NCI-H526 (cell line): ENCODE measurements at places on chromosomes 13 and 19.

DNA sequence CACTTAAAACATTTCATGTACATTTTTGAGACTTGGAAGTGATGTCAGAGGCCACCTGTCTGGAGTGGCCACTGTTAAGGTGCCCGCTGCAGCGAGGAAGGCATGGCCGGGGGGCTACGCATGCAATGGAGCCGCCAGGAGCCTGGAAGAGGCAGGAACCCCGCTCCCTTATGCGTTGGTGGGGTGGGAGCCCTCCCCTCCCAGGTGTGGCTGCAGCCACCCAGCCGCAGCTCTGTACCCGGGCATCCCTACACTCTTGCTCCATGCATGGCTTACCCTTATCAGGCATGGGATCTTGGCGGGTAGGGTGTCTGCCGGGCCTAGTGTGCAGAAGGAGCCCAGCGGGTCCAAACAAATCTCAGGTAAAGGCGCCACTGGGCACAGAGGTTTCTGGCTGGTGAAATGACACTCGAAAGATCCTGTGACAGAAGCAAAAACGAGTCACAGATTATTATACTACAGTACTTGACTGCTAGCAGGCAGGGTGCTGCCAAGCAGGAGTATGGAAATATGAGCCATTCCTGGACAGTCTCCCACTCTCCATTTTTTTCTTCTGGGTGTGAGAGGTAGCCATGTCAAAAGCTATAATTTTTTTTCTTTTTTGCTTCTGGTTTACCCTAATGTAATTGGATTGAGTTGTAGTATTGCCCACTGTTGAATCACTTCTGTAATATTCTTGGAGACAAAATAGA lies 1606.3 kb upstream of the MIR17HG start:
- DNase-seq, result no peak

GRCh38 chr19:4284176-4284958 lies 5.3 kb downstream of the SHD start:
- DNase-seq, result peak; percentile 76

DNA sequence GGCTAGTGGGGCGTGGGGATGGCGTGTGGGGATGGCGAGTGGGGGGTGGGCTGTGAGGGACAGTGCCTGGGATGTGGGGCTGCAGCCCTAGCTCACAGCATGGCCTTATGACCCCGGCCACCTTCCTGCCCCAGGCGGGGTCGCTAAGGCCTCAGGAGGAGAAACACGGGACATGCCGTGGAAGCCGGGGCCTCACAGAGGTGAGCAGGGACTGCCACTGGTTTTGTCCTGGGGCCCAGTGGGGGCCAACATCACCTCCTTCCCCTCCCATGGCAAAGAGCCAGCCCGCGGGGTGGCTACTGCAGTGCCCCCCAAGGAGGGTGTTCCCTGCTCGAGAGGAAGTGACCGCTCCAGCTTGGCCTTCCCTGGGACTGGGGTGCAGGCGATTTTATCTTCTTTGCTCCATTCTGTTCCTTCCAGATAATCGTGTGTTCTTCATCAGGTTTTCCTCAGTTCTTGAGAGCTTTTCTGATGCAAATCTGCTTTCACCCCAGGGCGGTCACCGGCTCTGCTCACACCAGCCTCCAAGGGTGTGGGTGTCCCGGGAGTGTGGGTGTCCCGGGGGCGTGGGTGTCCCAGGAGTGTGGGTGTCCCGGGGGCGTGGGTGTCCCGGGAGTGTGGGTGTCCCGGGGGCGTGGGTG lies 1.2 kb downstream of the F7 start:
- no peak for DNase-seq

DNA sequence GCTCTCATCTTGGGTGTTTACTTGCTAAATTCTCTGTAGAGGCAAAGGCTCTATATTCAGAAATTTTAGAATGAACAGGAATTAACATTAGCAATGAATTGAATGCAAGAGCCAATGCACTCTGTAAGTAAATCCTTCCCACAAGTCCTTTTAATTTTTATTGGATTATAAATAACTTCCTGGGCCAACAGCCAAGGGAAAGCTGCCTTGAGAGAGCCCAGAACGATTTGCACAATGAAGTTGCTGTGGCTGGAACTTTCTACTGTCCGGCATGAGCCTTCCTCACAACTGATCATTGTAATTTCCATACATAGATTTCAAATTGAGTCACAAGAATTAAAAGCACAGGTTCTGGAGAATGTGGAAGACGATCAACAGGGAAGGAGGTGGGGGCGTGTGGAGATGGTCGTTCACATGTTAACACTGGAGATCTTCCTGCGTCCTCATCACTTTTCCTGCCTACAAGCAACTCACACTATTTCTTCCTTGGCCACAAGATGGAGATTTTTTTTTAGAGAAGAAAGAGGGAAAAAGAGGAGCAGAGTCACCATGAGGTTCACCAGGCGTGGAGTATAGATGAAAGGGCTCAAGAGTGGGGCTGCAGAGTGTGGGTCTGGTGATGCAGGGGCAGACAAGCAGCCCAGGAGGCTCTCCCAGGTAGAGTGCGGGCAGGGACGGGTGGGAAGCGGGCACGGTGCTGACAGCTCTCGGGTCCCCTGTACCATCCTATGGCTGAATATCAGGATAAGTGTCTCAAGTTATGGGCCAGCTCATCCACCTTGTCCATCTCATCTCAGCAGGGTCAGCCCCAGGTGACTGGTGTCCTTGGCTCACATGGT lies 110.7 kb downstream of the SOX1 start:
- no peak for DNase-seq

- no peak for DNase-seq
These were observed 17.3 kb upstream of the TRPC4 start for GRCh38 chr13:37886879-37887278.

DNA sequence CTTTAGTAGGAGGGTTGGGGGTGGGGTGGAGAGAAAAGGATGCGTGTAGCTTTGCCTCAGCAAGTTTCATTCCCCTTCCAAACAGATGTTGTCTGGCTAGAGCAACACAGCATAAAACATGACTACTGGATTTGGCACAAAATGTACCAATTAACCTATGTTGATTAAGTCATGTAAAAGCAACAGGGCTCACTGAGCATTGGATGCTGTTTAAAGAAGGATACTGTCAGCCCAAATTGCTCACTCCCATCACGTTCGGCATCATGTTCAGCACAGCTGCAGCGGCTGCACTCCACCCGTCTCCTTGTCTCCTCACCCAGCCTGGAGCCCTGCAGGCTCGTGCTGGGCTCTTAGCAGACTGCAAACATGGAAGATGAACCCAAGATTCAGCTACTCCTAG lies 77.5 kb downstream of the DLEU7 start:
- DNase-seq, result no peak

DNA sequence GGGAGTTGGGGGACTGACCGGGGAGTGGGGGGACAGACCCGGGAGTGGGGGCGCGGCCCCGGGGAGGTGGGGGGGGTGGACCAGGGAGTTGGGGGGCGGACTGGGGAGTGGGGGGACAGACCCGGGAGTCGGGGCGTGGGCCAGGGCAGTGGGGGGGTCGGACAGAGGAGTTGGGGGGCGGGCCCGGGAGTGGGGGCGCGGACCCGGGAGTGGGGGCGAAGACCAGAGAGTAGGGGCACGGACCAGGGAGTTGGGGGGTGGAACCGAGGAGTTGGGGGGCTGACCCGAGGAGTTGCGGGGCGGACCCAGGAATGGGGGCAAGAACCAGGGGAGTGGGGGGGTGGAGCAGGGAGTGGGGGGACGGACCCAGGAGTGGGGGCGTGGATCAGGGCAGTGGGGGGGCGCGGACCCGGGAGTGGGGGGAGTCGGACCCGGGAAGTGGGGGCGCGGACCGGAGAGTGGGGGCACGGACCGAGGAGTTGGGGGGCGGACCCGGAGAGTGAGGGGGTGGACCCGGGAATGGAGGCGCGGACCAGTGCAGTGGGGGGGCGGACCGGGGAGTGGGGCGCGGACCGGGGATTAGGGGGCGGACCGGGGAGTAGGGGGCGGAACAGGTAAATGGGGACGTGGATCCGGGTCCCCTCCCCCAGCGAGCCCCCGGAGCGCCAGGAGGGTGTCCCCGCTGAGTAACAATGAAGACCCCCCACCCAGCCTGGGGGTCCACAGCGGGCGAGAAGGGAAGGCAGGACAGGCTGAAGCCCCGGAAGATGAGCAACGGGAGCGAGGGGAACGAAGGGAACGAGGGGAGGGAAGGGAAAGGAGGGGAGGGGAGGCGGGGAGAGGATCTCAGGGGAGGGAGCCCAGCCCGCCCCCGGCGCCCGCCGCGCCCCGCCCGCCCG lies 589 bp downstream of the R3HDM4 start:
- DNase-seq, result no peak

DNA sequence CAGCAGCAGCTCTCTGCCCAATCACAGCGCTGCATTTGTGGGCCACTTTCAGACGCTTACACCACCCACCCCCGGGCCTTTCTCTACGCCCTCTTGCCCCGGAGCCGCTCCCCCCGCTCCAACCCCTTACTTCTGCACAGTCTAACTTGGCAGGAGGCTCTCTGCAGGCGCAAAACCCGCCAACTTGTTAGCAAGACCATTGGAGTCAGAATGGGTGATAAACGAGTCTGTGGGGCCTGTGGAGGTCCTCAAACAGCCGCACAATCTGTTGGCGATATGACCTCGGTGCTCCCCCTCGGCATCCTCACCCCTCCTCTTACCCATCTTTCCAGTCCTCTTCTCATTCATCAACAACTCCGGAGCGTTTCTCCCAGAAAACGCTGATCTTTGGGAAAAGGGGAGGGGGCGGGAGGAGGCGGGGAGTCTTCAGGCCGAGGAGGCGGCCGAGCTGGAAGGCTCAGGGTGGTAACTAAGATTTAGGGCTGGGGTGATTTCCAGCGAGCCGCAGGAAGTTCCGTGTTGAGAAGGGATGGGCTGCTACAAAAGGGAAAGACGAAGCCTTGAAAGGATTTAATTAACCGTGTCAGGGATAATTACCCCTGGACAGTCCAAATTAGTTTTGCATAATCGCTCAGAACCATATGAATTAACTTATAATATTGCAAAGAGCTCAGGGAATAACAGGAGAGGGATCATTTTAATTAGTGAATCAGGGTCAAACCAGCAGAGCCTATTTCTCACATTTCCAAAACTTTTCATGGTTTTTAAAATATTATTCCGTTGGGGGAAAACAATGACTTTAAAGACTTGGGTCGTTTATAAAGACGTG lies 4.1 kb downstream of the SOX21 start:
- no peak for DNase-seq

DNA sequence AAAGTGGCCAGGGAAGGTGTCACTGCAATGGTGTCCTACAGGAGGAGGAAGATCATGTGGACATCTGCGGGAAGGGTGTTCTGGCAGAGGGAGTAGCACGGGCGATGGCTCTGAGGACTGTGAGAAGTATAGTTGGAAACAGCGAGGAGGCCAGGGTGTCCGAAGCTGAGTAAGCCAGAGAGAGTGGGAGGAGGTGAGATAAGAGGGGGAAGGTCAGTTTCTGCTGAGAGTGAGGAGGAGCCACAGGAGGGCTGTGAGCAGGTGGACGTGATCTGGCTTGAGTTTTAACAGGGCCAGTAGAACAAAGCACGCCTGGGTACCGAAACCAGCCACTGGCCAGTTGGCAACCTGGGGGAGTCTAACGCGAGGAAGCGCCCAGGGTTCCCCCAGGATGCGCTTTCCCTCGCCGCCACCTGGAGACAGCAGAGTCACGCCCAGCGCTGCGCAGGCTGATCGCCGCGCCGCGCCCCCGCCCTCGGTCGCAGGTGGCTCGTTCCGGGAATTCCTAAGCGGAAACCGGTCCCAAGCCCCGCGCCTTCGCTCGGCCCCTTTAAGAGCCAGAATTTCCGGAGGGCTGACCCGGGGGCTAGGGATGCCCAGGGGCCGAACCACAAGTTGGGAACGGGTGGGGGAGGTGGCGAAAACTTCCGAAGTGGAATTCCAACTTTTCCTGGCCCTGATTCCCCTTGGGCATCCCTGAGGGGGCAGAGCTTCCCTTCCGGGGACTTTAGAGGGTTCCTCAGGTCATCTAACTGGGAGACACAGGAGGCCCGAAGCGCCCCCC lies 1.1 kb upstream of the LSR start:
- peak; percentile 97 for DNase-seq

- no peak for DNase-seq
These were observed 232.2 kb downstream of the DLEU7 start for GRCh38 chr13:50611117-50611781.

DNA sequence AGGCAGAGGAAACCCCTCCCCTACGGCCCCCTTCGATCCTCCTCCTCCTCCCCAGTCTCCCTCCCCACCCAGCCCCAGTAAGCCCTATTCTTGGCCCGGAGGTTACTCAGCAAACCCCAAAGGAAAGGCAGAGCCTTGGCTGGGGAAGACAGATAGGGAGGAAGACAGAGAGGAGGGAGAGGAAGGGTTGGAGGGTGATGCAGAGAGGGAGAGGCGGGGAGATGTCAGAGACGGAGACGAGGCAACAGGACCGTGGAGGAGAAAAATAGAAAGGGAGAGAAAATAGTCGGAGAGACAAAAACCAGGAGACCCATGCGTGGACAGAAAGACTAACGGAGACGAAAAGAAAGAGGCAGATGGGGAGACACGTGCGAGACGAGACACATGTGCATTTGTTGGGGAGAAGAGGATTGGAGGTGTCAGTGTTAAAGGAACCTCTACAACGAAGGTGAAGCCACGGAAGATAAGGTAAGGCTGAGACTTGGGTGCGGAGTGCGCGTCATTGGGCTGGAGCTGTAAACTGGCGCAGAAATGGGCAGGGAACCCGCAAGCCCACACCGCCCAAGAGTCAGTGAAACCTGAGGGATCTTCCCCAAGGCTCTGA lies 2.9 kb downstream of the TGFB1 start:
- DNase-seq, result no peak

DNA sequence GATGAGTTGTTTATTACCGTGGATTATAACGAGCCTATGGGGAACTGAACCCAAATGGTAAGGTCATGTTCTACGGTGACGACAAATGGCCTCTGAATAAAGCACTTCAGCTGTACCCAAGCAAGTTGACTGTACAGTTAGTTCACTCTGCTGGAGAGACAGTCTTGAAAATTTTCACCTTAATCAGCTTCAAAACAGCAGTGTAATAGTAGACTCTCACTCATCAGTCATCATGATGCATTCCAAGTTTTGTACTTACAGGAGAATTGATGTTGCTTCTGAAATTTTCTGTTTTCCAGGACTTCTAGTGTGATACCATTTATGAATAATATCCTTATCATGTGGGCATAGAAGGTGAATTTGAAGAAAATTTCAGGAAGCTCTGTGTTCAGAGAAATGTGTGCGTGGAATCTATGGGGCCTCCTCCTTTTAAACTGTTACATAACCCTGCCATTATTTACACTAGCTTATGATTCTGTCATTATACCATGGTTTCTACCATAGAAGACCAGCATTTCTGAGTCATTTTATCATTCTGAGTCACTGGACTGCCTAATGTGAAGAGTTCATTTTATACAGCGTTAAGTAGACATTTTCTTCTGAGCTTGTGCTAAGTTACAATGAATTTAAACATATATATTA lies 96.9 kb downstream of the WDFY2 start:
- DNase-seq, result no peak
